Stimulated activated CD8-positive, alpha-beta memory T cell treated with anti-CD3 and anti-CD28 coated beads, Interleukin-7, amount 100 ng/mL, for 4 hours (primary cell): ENCODE measurements at places on chromosomes 2 and 18.

DNA sequence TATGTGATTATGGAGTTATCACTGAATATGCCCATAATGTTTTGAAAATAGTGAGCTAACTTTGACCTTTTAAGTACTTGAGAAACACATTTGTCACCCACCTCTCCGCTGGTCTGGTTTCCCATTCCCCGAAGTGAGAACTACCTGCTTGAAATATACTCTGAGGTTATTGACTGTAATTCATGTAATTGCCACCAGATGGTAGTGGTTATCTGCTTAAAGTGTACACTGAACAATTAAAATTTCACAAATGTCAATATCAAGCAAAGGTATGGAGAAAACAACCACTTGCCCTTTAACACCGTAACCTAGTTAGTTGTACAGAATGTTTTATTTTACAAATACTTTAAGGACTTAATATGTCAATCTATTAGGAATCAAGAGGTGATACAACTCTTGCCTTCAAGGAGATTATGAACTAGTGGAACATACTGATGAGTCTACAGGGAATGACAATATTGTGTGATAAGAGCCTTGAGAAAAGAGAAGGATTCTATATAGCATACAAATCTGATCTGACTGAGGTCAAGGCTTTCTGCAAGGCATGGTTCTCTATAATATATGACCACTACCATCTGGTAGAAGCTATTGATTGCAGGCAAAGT is 316.8 kb upstream of the KCNH7 start:
- DNase-seq = no peak

DNA sequence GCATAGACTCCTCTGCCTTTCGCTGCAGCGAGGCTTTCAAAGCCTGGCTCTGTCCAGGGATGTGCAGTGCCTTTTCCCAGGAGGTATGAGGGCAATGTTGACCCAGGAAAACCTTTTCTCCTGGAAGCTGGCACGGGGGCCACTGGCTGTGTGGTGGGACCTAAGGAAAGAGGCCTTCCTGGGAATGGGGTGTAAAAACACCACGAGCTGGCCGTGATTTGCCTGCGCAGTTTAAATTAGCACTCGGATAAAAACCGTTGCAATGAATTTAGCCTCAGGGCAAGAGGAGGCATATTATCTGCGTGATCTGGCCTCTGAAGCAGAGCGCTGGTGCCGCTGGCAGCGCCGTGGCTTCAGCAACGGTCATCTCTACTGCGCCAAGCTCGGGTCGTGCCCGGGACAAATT is 3.0 kb downstream of the OSR1 start:
- DNase-seq = no peak

DNA sequence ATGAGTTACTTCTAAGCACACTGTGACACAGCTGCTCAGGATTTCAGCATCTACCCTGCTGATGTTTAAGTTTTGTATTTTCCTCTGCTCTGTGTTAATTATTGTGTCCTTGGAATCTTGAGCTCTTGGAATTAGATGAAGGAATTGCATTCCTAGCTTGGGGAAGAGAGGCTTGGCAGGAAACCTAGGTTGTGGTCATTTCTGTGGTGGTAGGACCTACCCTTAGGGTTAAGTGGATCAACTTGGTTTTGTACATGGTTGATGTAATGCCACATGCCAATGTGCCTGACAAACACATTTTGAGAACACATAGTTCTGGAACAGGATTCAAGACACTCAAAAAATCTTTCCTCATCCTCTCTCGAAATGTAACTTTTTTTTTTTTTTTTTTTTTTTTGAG is 264.5 kb upstream of the MEX3C start:
- DNase-seq = no peak

- DNase-seq = no peak
Observed at GRCh38 chr2:39447266-39448168, 10.4 kb upstream of the MAP4K3 start.

DNA sequence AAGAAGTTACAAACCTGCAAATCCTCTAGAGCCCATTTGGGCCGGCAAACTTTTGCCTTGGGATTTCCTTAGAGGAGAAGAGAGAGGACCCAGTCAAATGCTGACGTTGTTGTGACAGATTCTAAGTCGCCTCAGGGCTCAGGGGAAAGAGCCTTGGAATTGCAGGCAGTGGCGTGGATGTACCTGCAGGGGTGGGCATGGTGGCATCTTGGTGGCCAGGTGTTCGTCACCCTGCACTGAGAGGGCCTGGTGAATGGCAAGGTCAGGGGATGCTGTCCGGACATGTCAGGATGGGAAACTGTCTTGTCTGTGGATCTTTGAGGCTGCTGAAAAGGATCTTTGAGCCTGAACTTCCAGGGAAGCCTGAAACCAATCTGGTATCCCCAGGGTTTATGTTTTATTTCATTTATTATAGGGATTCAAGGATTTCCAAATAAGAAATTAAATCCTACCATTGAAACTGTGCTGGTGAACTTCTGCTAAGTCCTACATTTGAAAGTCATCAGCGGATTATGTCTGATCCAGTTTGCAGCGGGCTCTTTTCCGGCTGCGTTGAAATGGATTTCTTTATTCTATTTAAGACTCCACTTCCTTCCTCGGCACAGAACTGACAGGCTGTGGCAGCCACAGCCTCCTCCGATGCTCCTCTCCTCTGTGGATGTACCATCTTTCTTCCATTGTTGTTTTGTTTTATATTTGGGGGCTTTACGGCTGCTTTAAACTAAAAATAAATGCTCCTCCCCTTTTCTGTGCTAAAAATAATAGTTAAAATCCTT is 207.6 kb downstream of the AGAP1 start:
- DNase-seq = no peak

DNA sequence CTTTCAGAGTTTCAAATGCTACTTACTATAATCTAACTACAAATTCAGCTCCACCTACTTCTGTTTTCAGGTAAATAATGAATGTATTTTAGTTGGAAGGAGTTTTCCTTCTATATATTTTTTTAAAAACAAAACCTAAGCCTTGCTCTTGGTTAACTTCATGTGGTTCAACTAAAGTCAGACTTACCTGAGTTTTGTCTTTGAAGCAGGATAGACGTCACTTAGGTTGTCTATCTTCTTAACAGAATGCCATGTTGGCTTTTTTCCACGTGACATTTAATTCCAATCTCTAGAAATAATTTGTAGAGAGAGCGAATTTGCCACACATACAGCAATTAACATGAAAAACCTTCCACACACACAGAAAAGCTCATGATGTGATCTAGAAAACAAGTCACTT is 43.9 kb upstream of the CYTIP start:
- DNase-seq = no peak

GRCh38 chr2:1969701-1970015 is 225.3 kb upstream of the PXDN start:
- no peak for DNase-seq

- no peak for DNase-seq
Observed at GRCh38 chr18:11437046-11437445, 172.3 kb upstream of the SLC35G4 start.

- DNase-seq = no peak
Observed at GRCh38 chr2:178628605-178629004, 148.3 kb downstream of the PLEKHA3 start.

DNA sequence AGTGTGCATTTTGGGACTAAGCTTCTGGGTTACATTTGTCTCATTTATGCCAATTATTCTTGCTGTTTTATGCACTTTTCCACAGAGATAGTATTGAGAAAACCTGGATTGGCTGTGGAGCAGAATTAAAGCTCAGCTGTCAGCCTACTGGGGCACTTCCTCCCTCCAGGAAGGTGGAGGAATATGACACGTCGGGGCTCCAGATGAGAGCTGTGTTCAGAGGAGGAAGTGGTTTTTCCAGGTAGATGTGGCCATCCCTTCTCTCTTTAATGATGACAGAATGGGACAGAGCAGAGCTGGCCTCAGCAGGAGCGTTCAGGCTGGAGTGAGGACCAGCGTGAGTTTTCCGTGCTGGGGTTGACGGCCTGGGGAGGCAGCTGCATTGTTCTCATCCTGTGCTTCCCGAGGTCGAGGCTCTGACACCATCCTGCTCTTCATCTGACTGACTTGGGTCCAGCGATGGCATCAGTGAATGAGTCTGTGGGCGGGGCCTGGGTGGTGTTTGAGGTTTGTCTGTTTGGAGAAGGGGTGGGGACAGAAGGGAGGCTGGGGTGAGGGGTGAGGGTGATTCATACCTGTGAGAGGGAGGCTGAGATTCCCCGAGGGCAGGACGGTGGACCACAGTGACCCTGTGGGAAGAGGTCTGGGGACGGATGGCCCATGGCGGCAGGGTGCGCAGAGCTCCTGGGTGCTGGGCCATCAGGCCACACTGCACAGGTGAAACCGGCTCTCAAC is 207.0 kb downstream of the LDLRAD4 start:
- DNase-seq = no peak

GRCh38 chr2:166972002-166972401 is 83.7 kb downstream of the XIRP2 start:
- DNase-seq = no peak

GRCh38 chr2:3466966-3467365 is 52.4 kb downstream of the ADI1 start:
- DNase-seq = no peak

DNA sequence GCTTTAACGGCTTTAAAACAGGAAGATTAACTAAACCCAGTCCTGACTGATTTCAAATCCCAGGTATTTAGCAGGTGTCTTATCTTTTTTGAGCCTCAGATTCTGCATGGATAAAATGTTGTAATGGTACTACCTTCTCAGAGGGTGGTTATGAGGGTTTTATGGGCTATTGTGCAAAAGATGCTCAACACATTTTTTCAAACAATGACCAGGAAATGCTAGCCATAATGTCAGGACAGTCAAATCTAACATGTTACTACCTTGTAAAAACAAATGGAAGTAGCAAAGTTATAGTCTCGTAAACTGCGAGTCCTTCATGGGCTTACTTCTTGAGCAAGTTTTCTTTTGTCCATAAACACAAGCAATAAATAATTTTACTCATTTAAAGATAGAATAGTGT is 162.1 kb upstream of the TFPI start:
- DNase-seq = no peak

GRCh38 chr18:9803698-9804516 is 81.9 kb upstream of the TXNDC2 start:
- DNase-seq = no peak

- DNase-seq = no peak
Observed at GRCh38 chr2:231300722-231301076, 94.8 kb upstream of the B3GNT7 start.

DNA sequence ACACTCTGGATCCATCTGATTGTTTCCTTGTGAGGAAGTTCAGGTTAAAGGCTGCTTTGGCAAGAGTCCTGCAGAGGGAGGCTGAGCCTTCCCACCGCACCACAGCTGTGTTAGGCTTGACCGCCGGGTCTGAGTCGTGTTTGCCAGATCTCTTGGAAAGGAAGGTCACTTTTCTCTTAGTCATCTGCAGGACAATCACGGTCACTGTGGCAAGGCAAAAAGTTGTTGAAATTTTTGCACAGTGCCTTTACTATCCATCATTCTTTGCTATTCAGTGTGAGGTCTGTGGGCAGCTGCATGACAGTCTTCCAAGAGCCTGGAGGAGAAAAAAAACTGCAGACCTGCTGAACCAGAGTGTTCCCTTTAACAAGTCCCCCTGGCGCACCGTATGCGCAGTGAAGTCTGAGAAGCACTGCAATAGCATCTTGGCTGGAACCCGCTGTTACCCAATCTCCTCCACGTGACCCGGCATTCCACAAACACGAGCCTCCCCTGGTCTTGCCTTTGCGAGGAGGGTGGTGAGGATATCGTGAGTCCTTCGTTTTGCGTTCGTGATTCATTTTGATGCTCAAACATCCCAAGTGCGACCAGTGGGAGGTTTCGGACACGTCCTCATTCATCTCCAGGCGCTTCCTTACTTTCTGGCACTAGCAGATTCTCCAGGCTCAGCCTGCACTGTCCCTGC is 23.0 kb downstream of the BIN1 start:
- no peak for DNase-seq

DNA sequence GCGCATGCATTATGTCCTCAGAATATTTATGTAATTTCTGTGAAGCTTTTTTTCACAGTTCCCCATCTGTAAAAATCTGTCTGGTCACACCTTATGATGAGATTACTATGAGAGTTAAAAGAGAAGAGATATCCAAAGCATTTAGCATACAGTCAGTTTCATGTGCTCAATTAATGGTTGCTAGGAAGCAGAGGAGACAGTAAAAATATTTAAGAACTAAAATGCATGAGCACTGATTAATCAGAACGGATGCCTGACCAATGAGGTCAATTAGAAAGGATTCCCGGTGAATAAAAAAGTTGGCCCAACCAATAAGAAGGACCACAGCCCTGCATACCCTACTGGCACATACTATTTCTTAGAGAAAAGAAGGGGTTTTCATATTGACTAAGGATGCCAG is 12.0 kb upstream of the CRIM1 start:
- no peak for DNase-seq

DNA sequence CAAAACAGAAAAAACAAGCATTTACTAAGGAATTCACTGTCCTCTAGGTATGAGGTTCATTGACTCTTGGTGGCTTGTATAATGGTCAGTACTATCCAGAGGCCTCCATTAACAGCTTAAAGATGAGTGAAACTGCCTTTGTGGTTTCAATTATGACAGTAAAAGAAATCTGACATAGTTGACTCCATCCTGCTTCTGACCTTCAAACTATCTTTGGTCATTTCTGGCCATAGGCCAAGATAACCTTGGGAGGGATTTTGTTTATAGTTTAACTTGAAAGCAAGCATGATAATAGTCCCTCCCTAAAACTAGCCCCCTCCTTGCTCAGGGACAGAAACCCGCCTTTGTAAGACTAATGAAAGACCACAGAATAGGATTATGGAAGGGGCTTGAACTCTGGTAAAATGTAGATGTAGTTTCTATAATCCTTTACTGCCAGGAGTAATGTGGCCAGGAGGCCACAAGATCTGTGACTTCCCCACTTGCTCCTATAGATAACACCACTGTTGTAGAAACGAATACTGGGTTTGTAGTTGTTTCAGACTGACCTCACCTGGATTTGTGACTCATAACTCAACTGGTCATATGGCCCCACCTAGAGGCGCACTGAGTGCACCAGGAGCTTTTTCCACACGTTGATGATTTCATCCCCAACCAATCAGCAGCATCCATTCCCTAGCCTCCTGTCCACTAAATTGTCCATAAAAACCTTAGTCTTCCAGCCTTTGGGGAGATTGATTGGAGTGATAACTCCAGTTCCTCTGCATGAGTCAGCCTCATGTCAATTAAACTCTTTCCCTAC is 8.6 kb upstream of the PLEKHM3 start:
- DNase-seq = no peak

GRCh38 chr2:47310801-47311560 is 92.0 kb upstream of the MSH2 start:
- no peak for DNase-seq

DNA sequence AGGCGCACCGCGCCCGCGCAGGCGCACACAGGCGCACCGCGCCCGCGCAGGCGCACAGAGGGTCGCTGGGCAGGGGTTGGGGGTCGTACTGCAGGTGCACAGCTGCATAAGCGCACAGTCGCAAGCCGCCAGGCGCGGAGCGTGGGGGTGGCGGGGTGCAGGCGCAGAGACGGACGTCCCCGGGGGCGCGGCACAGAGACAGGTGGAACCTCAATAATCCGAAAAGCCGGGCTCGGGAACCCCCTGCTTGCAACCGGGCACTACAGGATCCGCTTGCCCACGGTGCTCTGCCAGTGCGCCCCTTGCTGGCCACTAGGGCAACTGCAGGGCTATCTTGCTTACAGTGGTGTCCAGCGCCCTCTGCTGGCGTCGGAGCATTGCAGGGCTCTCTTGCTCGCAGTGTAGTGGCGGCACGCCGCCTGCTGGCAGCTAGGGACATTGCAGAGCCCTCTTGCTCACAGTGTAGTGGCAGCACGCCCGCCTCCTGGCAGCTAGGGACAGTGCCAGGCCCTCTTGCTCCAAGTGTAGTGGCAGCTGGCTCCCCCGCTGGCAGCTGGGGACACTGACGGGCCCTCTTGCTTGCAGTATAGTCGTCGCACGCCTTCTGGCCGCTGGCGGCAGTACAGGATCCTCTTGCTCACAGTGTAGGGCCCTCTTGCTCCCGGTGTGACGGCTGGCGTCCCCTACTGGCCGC is 34.9 kb downstream of the FAM110C start:
- peak; percentile 41 for DNase-seq
